ENCODE measurements at places on chromosomes 7 and 10.

DNA sequence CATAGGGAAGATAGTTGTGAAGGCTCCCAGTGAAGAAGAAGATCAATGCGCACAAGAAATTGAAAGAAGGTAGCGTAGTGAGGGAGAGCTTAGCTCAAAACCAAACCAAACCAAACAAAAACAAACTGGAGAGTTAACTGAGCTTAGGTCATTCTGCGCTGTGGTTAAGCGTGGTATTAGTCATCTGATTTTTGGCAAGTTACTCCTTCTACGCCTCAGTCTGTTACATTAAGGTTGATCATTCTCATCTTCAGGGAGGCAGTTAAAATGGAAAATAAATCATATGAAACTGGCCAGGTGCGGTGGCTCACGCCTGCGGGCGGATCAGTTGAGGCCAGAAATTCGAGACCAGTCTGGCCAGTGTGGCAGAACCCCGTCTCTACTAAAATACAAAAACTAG is 259.7 kb downstream of the EXOC4 start:
- no peak for DNase-seq

DNA sequence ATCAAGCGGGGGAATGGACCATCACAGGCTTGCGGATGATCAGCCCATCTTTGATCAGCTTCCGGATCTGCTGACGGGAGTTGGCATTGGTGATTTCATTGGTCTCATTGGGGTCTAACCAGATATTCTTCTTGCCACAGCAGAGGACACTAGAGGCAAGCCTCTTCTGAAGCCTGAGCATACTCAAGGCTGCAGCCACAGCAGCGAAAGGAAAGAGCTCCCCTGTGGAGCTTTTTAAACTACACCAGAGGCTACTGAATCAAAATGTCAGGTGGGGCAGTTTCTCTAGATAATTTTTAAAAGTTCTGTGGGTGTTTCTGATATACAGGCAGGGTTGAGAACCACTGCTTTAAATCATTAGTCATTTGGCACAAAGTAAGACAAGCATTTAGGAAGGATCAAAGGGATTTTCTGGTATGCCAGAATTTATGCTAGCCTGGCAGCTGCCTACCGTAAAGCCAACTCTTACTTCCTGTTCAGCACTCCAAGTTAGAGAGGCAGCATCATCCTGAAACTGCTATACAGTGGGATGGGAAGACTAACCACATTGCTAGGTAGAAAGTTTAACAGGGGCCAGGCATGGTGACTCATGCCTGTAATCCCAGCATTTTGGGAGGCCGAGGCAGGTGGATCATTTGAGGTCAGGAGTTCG is 7.0 kb downstream of the NAPEPLD start:
- no peak for DNase-seq

GRCh38 chr10:87668324-87669074 is 8.8 kb downstream of the PAPSS2 start:
- DNase-seq, result no peak

- no peak for DNase-seq
These were observed 349.2 kb downstream of the GLRX3 start for GRCh38 chr10:130485236-130485957.

GRCh38 chr7:130838738-130839137 is 104.7 kb upstream of the KLF14 start:
- DNase-seq, result no peak
